ENCODE measurements at places on chromosomes 4 and X. TPM values are rescaled to one million over a fixed set of nuclear protein-coding genes. Genes with fewer than 3 reads are reported as not detected.

- no peak for DNase-seq
Measured at GRCh38 chrX:37786624-37787422, 7.0 kb downstream of the CYBB start.

DNA sequence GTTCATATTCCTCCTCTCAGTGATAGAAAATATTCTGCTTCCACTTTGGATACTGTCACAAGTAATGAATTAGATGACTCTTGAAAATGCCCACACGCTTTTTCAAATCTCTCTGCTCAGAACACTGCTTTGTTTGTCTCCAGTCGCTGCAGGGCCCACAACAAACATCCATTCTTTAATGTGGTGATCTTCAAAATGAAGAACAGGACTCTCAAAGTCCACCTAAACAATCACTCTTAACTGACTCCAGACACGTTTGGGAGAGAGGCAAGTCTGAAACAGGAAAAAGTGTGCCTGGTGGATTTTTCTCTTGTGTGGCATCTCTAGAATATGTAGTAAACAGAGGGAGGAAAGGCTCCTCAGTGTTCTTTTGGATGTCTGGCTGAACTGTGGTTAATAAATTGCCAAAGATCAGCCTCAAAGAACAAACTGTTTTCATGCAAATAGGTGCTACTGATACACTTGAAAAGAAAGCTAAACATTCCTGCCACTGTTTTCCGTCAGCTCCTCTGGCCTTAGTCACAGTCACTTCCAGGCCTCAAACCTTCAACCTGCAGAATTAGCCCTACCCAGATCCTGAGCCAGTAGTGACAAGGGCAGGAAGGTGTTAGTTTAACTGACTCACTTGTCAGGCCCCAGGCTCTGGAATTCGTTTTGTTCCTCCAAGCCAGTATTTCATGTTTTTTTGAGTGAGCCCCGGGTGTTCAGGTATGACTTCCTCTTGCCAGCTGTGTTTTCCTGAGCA lies 259.6 kb upstream of the GPC4 start:
- DNase-seq, result no peak

- no peak for DNase-seq
Measured at GRCh38 chr4:72557021-72557420, 12.0 kb downstream of the ADAMTS3 start.

- no peak for DNase-seq
Measured at GRCh38 chr4:2270341-2271165, 8.6 kb upstream of the MXD4 start.

H2BW2 gene
- polyA plus RNA-seq, result not detected

SULT1B1 gene
- 0.01 TPM for polyA plus RNA-seq

C4orf51 gene
- not detected for polyA plus RNA-seq

MYL5 gene
- polyA plus RNA-seq, result 9.4 TPM

NMU gene
- polyA plus RNA-seq, result 0.13 TPM

Data from A549 (cell line).